ENCODE measurements at places on chromosomes 2 and 18.

- no peak for DNase-seq
Measured at GRCh38 chr2:205704127-205704741, 21.9 kb downstream of the NRP2 start.

GRCh38 chr2:153584244-153584643 lies 105.7 kb upstream of the RPRM start:
- no peak for DNase-seq

GRCh38 chr2:151857650-151858049 lies 29.4 kb upstream of the ARL5A start:
- DNase-seq, result no peak

DNA sequence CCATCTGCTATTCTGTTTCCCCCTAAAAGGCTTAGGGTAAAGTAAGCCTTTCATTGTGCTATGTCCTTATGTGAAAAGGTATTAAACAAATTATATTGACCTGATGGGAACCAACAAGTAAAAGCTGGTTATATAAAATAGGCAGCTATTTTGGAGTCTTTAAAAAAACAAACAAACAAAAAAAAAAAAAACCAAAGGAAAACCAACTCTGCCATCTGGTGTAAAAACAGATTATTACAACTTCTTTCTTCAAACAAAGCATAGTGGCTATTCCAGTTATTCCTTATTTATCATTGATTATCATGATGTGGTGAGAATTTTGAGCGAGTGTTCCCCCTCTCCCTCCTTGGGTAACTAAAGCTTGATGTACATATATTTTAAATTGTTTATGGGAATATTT lies 122.3 kb upstream of the FHL2 start:
- no peak for DNase-seq

GRCh38 chr2:234331566-234331965 lies 165.3 kb downstream of the ARL4C start:
- no peak for DNase-seq

GRCh38 chr2:61021228-61021660 lies 3.2 kb upstream of the PUS10 start:
- DNase-seq, result no peak

- DNase-seq, result no peak
Measured at GRCh38 chr2:227813562-227814353, at the start of gene CCL20. CCL20 (plus strand) TSS chr2:227813842; CDS start chr2:227813912, 70 bp downstream.

- DNase-seq, result no peak
Measured at GRCh38 chr2:240990266-240990529, 8.2 kb upstream of the SNED1 start.

DNA sequence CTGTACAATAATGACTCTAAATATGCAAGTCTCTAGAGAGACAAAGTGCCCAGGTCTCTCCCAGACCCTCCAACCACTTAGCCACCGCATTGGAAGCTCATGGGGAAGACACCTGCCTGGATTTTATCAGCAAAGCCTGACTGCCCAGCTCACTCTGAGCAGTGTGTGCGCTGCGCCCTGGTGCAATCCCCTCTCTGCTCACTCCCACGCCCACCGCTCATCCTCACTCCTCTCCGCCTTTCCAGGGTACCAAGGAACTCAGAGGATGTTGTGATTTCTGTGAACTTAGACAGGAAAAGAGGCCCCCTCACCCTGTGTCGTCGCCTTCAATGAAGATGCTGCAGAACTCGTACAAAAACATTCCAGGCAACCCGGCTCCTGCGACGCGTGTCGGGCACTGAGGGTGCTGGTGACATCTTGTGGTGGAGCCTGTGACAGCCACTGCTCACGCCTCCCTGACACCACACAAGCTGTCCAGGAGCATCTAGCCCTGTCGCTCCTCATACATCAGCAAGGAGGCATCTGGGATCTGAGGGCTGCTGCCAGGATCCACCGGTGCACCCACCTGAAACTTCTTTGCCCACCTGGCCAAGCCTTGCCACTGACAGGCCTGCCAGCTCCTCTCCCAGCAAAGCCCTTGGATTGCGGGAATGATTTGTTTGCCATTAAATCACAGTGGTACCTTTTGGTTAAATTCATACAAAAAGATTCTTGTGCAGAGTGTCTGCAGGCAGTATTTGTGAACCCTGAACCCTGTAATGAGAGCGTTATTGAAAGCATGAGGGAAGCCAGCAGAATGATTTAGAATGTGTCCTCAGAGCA lies 220.4 kb downstream of the ZNF516 start:
- no peak for DNase-seq

GRCh38 chr2:198863655-198864054 lies 594.1 kb downstream of the SATB2 start:
- no peak for DNase-seq

- no peak for DNase-seq
Measured at GRCh38 chr2:240013343-240013742, 11.8 kb downstream of the NDUFA10 start.

- no peak for DNase-seq
Measured at GRCh38 chr2:181189951-181190350, 209.5 kb downstream of the UBE2E3 start.

DNA sequence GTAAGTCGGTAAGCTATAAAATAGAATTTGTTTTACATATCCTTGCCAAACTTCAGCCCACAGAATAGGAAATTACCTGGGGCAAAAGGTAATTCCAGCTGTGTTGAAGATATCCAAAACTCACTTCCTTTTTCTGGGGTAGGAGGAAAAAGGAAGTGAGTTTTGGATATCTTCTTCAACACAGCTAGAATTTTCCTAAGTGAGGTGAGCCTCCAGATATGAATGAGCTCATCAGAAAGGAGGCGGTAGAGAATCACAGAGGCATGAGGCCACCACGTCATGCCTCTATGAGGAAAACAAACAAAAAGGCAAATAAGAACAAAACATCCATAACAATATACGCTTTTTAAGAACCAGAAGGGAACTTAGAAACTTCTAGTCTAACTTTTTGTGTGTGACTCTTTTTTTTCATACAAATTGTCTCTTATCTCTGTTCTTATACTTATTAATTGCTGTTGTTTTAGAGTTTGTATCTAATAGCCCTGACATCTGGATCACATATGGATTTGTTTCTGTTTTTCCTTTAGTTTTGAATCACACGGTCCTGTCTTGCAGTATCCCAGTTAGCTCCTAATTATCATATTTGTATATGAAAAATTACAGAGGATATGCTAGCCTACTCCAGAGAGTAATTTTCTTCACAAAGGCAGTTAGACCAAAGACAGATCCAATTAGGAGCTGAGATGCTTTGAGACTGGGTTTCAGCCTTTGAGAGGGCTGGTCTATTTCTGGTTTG lies 104.5 kb downstream of the RBM43 start:
- DNase-seq, result no peak

All from cortex of kidney (tissue), 1 donor.